A673 (cell line): ENCODE measurements at places on chromosomes 5 and 9. TPM values are rescaled to one million over a fixed set of nuclear protein-coding genes. Genes with fewer than 3 reads are reported as not detected.

Gene SGCD
- 0.17 and 0.22 TPM in 2 replicates for total RNA-seq

DNA sequence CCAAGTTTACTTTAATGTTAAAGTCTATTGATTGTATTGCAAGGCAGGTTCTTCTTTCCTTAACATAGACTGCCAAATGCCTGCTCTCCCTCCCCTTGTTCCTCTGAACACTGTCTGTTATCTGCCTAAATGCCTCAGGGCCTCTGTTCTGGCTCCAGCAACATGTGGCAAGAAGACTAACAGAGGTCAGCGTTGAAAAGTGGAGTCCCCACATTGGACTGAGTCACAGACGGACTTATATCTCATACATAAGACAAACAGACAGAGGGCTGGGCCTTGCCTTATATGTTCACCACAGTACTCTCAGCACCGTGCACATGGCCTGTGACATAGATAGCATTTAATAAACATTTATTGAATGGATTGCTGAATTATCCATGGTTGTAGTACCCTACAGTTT lies 91.4 kb downstream of the TSSK1B start:
- DNase-seq = no peak
- H3K4me1 ChIP-seq = no peaks in the 10 kb centered on the region
- H3K27ac ChIP-seq = no peak overlapping the region
- H3K27me3 ChIP-seq = peaks cover 3% of the 10 kb centered on the region

DNA sequence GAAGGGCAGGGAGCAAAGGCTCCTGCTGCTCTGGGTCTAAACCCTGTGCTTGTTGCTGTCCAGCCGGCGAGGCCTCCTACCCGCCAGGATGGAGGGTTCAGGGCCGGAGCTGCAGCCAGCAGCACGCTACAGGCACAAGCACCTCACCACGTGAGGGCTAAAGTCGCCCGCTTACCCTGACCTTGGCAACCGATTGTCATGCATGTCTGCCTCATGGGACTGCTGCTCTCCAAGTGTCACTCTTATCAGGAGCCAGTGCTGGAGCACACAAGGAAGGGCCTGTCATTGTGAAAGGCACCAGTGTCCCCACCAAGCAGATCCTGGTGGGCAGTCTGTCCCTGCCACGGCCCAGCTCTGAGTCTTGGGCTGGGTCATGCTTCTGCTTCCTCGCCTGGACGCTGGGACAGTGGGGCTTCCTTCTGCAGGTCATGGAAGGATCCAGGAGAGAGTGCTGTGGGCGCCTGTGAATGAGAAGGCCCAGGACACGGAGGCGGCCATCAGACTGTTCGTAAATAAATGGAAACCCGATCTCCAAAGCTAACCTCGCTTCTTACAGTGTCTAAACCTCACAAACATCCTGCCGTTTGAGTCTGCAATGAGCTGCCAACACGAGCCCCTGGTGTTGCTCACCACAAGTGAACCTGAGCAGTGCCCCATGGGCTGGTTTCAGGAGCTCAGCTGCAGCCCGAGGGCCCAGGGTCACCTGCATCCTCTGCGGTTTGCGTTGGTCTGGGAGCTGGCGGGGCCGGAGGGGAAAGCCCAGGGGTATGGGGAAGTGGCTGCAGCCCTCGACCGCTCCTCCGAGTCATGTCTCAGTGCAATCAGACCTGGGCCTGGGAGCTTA lies 58.2 kb upstream of the RXRA start:
- no peak for DNase-seq
- no peak overlapping the region for H3K27ac ChIP-seq
- no peaks in the 10 kb centered on the region for H3K36me3 ChIP-seq
- no peak overlapping the region for H3K4me3 ChIP-seq

Gene AIF1L
- 5.6 and 6.5 TPM in 2 replicates for total RNA-seq

Gene PDE6A
- total RNA-seq = 0.39 and 0.49 TPM in 2 replicates

- H3K4me3 ChIP-seq = no peak overlapping the region
- no peaks in the 10 kb centered on the region for H3K36me3 ChIP-seq
- no peak for DNase-seq
- H3K4me1 ChIP-seq = no peaks in the 10 kb centered on the region
- H3K27ac ChIP-seq = no peak overlapping the region
- peaks cover 31% of the 10 kb centered on the region for H3K27me3 ChIP-seq
Measured at GRCh38 chr9:96172797-96173196, 129.2 kb downstream of the HSD17B3 start.

Gene LARP1
- total RNA-seq = 257 and 269 TPM in 2 replicates

- H3K27me3 ChIP-seq = no peaks in the 10 kb centered on the region
- peaks cover 5% of the 10 kb centered on the region for H3K4me1 ChIP-seq
- peak overlapping the region; percentile 29 for H3K4me3 ChIP-seq
- DNase-seq = peak; percentile 83
Measured at GRCh38 chr9:135468854-135469521, 10.6 kb upstream of the PPP1R26 start.

Gene OLFML2A
- total RNA-seq = 1.4 and 2.9 TPM in 2 replicates

GRCh38 chr9:27471789-27472188 lies 52.3 kb upstream of the IFNK start:
- no peak overlapping the region for H3K4me3 ChIP-seq
- H3K27me3 ChIP-seq = no peaks in the 10 kb centered on the region
- H3K36me3 ChIP-seq = no peaks in the 10 kb centered on the region
- no peaks in the 10 kb centered on the region for H3K4me1 ChIP-seq
